Hematopoietic multipotent progenitor cell treated with erythropoietin and hydrocortisone succinate and interleukin-3 and kit ligand, for 8 days (in vitro differentiated cells): ENCODE measurements at places on chromosomes 3 and 15.

GRCh38 chr3:52829906-52830463 lies 487 bp downstream of the ITIH4 start:
- DNase-seq, result no peak

GRCh38 chr3:127351321-127351720 lies 63.5 kb upstream of the PRR20G start:
- no peak for DNase-seq

DNA sequence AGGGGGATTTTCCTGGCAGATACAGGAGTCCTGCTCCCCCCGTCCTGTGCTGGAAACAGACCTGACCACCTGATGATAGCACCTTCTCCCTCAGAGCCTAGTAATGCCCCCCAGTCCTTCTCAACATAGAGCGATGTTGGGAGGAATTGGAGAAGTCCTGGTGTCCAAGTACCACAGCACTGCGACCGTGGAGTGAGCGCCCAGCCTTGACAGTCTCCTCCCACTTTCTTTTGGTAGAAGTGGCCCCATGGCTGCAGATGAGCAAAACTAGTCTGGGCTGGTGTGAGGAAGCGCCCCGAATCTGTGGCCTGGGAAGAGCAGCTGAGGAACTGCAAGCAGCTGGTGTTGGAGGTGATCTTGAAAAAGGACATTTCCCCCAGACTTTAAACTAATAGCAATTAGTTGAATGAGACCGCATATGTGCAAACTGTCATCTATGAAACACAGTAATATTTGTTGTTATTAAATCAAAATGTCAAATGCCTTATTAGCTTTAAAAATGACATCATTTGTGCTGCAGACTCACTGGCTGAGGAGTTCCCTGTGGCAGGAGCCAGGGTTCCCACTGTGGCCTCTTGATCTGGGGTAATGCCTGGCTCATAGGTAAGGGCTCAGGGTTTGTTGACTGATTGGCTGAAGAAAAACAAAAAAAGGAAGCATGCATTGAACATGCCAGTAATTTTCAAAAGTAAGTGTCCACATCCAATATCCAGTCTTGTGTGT lies 121.8 kb downstream of the CACNA2D3 start:
- no peak for DNase-seq

GRCh38 chr3:78879295-78879860 lies 888.4 kb downstream of the ROBO1 start:
- no peak for DNase-seq

- DNase-seq, result peak; percentile 10
Measured at GRCh38 chr15:62150445-62150844, 14.6 kb downstream of the C2CD4B start.

- peak; percentile 34 for DNase-seq
Measured at GRCh38 chr3:16357186-16358121, 92.4 kb downstream of the OXNAD1 start.

- DNase-seq, result no peak
Measured at GRCh38 chr3:37763309-37763708, 98.4 kb upstream of the CTDSPL start.

- no peak for DNase-seq
Measured at GRCh38 chr3:132784502-132785025, 62.4 kb upstream of the NPHP3 start.

DNA sequence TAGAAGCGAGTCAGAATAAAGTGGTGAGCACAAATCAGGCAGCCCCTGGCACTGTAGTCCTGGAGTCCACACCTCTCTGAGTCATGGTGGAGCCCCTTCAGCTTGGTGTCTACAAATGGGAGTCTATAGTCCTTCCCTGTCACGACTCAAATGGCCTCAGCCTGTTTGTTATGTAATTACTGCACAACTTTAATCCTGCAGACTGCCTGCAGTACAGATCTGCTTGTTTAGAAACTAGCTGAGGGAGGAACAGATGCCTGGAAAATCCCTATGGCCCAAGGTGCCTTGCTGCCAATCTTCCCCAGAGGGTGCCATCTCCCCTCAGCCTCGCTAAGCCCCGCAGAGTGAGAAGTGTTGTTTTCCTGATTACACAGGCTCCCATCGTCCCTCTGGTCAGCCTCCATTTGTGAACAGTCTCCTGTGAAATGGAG lies 3.9 kb upstream of the CXCR6 start:
- no peak for DNase-seq

DNA sequence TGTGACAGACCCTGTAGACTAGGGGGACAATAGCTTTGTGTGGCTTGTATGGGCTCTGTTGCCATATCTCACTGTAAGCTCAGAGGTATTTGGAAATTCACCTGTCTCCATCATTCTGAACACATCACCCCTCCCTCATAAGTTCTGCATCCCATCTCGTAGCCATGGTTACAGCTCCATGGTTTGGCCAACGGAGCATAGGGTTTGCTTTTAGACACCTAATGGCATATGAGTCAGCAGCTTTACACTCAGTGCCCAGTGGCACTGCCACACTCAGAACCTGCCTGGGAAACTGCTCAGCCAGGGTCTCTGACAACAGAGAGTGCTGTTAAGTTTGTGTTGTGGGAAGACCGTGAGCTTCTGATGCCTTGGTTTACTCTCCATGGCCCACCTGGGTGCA lies 67.3 kb downstream of the CCK start:
- no peak for DNase-seq

DNA sequence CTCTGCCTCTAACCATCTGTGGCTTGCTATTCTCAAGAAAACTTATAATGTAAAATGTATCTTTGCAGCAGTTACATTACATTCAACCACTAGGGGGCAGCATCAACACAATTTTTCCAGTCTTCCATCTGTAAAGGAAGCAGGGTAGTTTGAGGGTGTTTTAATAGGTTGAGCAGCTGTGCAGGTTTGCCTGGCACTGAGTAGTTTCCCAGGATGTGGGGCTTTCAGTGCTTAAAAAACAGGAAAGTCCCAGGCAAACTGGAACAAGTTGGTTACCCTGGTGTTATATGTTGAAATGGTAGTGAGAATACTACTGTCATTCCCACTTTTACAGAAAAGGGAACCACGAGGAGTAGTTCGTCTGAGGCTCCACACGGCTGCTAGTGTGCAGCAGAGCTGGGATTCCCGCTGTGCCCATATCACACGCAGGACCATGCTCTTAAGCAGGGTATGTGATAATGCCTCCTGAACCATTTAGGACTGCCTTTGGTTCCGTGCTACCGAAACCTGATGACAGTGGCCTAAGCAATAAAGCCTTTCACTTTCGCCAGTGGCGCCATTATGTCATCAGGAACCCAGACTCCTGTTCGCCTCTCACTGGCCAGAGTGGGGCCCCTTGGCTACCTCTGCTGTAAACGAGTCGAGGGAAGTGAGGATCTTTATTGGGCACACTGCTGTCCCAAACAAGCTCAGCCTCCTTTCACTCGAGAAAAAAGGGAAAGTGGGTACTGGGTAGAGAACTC lies 64.7 kb upstream of the ZBTB38 start:
- DNase-seq, result peak; percentile 89

DNA sequence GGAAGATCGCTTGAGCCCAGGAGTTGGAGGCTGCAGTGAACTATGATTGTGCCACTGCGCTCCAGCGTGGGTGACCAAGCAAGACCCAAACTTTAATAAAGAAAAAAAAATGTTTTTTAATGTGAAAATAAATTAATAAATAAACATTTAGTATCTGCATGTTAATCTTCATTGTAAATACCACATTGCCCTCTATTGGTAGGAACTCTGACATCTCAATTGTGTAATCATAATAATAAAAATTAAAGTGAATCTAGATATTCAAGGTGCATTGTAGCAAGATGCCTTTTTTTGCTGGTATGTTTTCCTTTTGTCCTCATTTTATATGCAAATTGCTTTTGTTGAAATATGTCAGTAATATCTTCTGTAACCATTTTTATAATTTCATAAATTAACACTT lies 95.0 kb upstream of the LIMD1 start:
- DNase-seq, result peak; percentile 46

- DNase-seq, result peak; percentile 62
Measured at GRCh38 chr3:187713504-187713903, 11.1 kb upstream of the RTP2 start.

DNA sequence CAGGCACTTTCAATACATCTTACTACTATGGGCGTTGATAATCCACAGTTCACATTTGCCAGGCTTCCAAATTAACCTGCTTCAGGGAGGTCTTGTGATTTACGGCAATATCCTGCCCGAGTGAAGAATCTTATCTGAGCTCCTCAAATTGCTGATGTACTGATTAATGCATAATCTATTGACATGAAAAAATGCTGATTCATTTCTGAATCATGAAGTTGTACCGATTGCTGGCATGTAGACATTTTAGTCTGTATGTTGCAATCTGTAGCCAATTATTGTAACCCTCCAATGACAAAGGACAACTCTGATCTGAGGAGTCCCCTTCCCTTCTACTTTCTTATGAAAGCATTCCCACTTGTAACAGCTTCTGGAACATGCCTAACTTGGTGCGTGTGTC lies 97.2 kb downstream of the SEC22A start:
- DNase-seq, result no peak

- no peak for DNase-seq
Measured at GRCh38 chr15:87871258-87871681, 385.3 kb downstream of the NTRK3 start.

- DNase-seq, result no peak
Measured at GRCh38 chr3:11244121-11244677, 28.0 kb upstream of the ATG7 start.

DNA sequence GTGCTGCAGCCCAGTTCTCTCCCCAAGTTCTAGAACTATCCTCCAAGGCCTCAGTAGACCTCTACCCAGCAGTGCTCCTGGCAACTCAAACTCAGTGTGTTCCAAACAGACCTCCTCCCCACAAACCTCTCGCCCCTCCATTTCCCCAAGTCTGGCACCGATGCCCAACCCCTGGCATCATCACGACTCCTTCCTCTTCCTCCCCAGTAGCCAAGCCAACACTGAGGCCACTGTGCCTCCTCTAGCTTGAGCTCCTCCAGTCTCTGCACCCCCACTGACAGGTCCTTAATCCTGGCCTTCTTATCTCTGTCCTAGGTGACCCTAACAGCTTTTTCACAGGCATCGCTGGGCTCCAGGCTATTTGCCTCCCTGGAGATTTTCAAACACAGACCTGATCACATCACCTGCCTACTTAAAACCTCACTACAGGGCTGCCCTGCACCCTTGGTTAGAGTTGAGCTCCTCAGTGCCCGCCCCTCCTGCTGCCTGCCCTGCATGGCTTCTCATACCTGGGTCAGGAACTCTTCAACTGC lies 6.8 kb downstream of the ARPIN start:
- no peak for DNase-seq

- DNase-seq, result peak; percentile 66
Measured at GRCh38 chr15:94250801-94251200, 19.4 kb downstream of the MCTP2 start.

DNA sequence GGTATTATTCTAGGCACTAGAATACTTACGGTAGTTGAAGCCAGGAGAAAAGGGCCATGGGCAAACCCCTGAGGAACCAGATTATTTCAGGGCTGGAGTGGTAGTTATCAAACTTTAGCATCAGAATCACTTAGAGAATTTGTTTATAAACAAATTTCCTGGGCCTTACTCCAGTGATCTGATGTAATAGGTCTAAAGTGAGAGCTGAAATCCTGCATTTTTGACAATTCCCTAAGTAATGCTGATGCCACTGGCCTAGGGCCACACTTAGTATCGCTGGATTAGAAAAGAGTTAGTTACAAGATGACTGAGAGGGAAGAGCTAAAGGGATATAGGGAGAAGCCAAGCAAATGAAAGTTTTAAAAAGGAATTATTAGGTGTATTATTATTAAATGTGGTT lies 412.5 kb upstream of the THRB start:
- no peak for DNase-seq

DNA sequence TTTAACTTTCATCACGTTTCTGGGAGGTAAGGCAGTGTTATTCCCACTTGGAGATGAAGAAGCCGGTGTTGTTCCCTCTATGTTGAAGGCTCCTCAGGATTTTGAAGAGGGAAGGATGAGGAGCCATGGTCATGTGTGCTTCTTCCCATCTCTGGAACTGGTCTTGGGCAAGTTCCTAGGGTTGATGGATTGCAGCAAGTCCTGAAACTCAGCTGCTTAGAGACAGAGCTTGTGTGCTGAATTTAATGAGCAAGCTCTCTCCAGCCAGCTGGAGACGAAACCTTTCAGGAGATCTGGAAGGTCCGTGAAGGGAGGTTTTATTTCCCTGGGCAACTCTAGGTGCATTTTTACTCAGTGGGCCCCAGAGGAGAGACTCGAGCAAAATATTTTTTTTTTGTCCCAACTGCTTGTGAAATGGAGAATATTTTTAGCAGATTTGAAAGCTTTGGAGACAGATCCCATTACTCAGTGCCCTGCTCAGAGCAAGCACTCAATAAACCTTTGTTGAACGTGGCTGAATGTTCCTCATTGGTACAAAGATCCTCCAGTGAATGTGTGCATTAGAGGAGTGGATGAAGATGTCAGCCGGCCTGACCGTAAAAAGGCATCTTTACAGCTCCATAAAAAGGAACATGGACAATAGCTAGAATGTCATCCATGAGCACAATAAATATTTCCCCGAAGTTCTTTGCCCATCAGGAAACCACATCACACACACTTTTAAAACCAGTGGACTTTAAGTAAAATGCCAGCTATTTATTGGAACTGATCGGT lies 55.6 kb upstream of the RGMA start:
- no peak for DNase-seq

DNA sequence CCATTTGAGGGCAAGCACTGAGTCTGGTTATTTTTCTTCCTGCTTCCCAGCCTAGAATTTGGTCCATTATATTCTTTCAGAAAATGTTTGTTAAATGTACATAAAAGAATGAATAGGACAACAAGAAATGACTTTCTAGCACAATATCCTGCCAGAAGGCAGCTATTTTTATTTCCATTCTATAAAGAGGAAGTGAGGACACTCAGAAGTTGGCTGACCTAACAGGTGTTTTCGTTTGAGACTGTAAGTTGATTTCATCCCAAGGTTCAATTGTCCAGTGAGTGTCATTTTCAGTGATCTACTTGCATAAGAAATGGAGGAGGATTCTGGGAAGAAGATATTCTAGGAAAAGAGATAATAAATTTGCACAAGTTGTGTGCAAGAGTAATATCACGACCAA lies 191.9 kb upstream of the POU1F1 start:
- no peak for DNase-seq

GRCh38 chr3:191721390-191721861 lies 260.5 kb downstream of the PYDC2 start:
- DNase-seq, result no peak

GRCh38 chr3:13796701-13797460 lies 83.0 kb downstream of the WNT7A start:
- DNase-seq, result no peak

DNA sequence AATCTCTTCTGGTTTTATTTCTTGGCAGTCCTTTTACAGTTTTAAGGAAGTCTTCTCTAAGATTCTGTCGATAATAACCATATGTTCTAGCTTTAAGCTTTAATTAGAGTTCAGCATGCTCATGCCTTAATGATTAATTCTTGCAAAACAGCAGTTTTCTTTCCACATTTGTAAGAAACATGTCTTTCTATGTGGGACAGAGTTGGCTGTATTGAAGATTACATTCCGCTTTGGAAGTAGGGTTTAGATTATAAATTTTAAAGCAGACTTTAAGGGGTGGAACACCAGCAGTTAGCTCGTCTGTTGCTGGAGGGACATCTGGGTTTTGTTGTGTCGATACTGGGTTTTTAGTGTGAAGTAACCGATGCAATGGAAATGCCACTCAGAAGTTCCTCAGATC lies 35.3 kb downstream of the SQOR start:
- DNase-seq, result no peak

- no peak for DNase-seq
Measured at GRCh38 chr15:72113347-72114031, 4.5 kb downstream of the MYO9A start.

- DNase-seq, result no peak
Measured at GRCh38 chr3:40846451-40846850, 321.7 kb downstream of the ZNF621 start.
